Activated T-helper 1 cell treated with anti-CD3 and anti-CD28 coated beads, Interleukin-12 subunit alpha, Interleukin-12 subunit beta, Interleukin-2, Interleukin-4 antibody, amounts not matched to agents 30 ng/mL and 10 ng/mL and 1 ng/mL, durations not matched to agents 14 hours and 24 hours and 36 hours (primary cell): ENCODE measurements at places on chromosomes 3 and 15.
A peak's percentile ranks its signal among the peaks of the same experiment; 100 is the strongest.

DNA sequence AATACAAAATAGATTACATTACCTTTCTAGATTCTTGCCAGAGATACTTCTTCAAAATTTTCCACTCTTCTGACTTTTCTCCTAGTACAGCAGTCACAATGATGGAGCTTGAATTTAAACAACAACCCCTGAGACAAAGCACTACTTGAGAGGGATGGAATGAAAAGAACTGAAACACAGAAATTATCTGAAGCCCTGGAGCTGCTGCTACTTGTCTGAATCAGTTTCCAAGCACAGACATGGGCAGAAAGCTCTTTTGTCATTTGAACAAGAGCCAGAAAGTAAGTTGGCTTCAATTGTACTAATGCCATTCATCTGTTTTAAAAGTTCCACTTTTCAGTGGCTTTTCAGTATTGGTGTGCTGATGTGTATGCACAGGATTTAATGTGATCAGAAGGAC is 718.5 kb upstream of the ARPP21 start:
- H3K27me3 ChIP-seq, result no peaks in the 10 kb centered on the region
- DNase-seq, result no peak
- no peak overlapping the region for H3K27ac ChIP-seq
- no peaks in the 10 kb centered on the region for H3K4me1 ChIP-seq
- H3K36me3 ChIP-seq, result no peaks in the 10 kb centered on the region

- no peak overlapping the region for H3K27ac ChIP-seq
- peaks cover 10% of the 10 kb centered on the region for H3K4me1 ChIP-seq
- no peak for DNase-seq
- H3K36me3 ChIP-seq, result no peaks in the 10 kb centered on the region
- no peak overlapping the region for H3K4me3 ChIP-seq
These were observed 68.6 kb upstream of the ATP13A3 start for GRCh38 chr3:194555175-194556062.

DNA sequence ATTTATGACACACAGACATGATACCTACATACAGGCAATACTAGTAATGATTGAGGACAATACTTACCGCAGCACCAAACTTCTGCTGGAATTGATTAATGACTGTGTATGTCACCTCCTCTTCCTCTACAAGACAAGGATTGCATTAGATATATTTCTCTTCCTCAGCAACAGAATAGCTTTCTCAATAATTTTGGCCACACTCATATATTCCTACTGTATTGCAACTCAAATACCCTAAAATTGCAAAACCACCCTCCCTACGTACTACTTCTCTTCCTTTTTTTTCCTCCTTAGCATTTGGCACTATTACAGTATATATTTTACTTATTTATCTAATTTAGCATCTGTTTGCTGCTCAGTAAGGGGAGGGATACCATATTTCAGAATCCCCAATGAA is 14.8 kb downstream of the EXD1 start:
- H3K27me3 ChIP-seq, result peaks cover 47% of the 10 kb centered on the region

- peaks cover 9% of the 10 kb centered on the region for H3K27me3 ChIP-seq
- no peaks in the 10 kb centered on the region for H3K4me1 ChIP-seq
- no peak overlapping the region for H3K4me3 ChIP-seq
- DNase-seq, result no peak
These were observed 54.0 kb downstream of the DUT start for GRCh38 chr15:48385031-48385830.

- peaks cover 19% of the 10 kb centered on the region for H3K36me3 ChIP-seq
- H3K4me1 ChIP-seq, result peaks cover 47% of the 10 kb centered on the region
- H3K27ac ChIP-seq, result peak overlapping the region; percentile 96
- peak overlapping the region; percentile 94 for H3K4me3 ChIP-seq
These were observed 14.3 kb upstream of the CCNL1 start for GRCh38 chr3:157174290-157174648.

- H3K27me3 ChIP-seq, result peaks cover 33% of the 10 kb centered on the region
- H3K4me3 ChIP-seq, result no peak overlapping the region
- H3K36me3 ChIP-seq, result no peaks in the 10 kb centered on the region
- no peak for DNase-seq
- no peaks in the 10 kb centered on the region for H3K4me1 ChIP-seq
These were observed 188.7 kb upstream of the LINGO1 start for GRCh38 chr15:77821188-77821958.

DNA sequence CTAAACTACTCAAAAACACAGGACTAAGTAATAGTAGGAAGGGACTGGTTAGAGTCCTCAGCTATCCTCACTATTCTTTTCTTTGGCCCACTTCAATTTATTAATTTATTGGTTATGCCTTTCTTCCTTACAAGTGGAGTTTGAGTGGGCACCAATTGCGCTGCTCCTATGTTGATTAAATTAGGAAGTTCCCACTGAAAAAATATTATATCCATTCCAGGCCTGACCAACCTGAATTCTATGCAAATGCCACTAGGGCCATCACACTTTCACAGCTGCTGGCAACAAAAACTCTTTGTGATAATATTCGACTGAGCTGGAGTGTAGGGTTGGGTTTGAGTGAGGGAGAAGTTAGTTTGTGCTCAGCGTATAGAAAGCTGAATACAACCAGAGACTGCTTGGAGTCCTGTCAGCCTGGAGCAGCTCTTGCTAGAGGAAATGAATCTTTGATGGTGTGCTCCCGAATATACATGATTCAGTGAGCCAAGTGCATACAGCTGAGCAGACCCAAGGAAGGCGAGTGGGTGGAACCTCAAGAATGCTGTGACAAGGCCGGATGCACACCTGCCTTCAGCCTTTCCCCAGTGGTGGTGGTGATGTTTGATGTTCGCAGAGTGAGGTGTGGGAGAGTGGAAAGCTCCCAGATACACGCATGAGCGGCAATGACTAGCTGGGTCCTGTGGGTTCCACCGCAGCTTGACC is 1.5 kb downstream of the ARHGEF3 start:
- peaks cover 26% of the 10 kb centered on the region for H3K36me3 ChIP-seq
- peak overlapping the region; percentile 92 for H3K27ac ChIP-seq
- DNase-seq, result peak; percentile 71
- H3K27me3 ChIP-seq, result no peaks in the 10 kb centered on the region
- peak overlapping the region; percentile 95 for H3K4me3 ChIP-seq

DNA sequence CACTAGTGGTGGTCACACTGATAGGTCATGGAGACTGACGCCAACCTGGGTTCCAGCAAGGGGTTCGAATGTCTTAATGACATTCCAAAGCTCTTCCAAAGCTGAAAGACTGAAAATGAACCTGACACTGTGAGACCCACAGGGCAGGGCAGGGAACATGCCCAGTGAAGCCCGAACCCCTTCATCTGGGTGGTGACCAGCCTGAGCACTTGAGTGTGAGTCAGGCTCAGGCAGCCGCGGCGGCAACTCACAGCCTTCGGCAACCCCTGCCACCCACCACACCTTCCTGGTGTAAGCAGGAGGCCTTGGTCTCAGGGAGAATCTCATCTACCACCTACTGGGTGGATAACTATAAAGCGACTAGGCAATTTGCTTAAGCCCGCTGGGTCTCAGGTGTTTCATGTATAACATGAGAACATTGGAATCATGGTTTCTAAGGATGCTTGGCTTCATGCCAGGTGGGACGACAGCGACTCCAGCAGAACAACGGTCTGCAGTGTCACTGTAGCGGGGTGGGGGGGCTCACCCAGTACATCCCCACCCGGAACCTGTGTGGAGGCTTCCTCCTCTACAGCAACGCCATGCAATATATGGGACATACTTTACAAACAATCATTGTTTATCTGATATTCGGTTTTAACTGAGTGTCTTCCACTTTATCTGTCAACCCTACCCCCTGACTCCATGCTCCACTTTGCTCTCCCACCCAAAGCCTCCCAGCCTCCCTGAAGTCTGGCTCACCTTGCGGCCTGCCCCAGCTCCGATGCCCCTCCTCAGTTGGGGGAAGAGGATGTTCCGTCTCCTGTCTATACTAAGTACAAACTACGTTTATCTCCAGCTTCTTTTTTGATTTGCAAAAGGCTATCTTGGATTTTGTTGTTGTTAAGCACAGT is 125.0 kb upstream of the MEF2A start:
- peaks cover 42% of the 10 kb centered on the region for H3K4me1 ChIP-seq
- H3K27me3 ChIP-seq, result peaks cover 15% of the 10 kb centered on the region
- no peak overlapping the region for H3K27ac ChIP-seq

- no peaks in the 10 kb centered on the region for H3K27me3 ChIP-seq
- H3K4me3 ChIP-seq, result no peak overlapping the region
- no peaks in the 10 kb centered on the region for H3K4me1 ChIP-seq
- no peak overlapping the region for H3K27ac ChIP-seq
- H3K36me3 ChIP-seq, result no peaks in the 10 kb centered on the region
- no peak for DNase-seq
These were observed 253.7 kb downstream of the ZBTB20 start for GRCh38 chr3:114893361-114893760.

DNA sequence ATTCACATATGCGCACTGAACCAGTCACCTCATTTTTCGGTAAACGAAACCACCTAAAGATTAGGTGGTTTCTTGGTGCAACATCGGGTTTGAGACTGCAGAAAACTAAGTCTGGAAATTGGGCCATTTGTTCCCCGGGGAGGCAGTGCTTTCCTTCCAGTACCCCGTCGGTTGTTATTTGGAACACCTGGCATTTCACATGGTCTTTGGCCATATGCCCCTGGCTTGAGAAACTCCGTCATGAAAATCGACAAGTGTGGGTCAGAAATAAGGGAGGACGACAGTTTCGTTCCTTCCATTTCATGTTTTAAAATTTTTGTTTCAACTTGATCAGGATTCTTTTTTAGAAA is 544 bp upstream of the GATM start:
- H3K36me3 ChIP-seq, result no peaks in the 10 kb centered on the region
- no peak for DNase-seq
- H3K27me3 ChIP-seq, result peaks cover 71% of the 10 kb centered on the region
- H3K4me3 ChIP-seq, result no peak overlapping the region

GRCh38 chr3:37237252-37237651 is 62.9 kb upstream of the LRRFIP2 start:
- peaks cover 4% of the 10 kb centered on the region for H3K4me1 ChIP-seq
- DNase-seq, result no peak
- H3K36me3 ChIP-seq, result no peaks in the 10 kb centered on the region
- H3K27me3 ChIP-seq, result peaks cover 4% of the 10 kb centered on the region
- no peak overlapping the region for H3K27ac ChIP-seq
- no peak overlapping the region for H3K4me3 ChIP-seq

GRCh38 chr3:182683858-182684257 is 109.4 kb upstream of the ATP11B start:
- H3K4me1 ChIP-seq, result peaks cover 11% of the 10 kb centered on the region
- H3K4me3 ChIP-seq, result peak overlapping the region; percentile 71
- no peaks in the 10 kb centered on the region for H3K36me3 ChIP-seq
- H3K27me3 ChIP-seq, result peaks cover 44% of the 10 kb centered on the region
- H3K27ac ChIP-seq, result no peak overlapping the region

- no peak overlapping the region for H3K27ac ChIP-seq
- DNase-seq, result no peak
- no peaks in the 10 kb centered on the region for H3K4me1 ChIP-seq
- no peaks in the 10 kb centered on the region for H3K36me3 ChIP-seq
These were observed 27.0 kb upstream of the AQP9 start for GRCh38 chr15:58110999-58111717.

- H3K4me1 ChIP-seq, result peaks cover 44% of the 10 kb centered on the region
- DNase-seq, result no peak
- peaks cover 4% of the 10 kb centered on the region for H3K27me3 ChIP-seq
- H3K36me3 ChIP-seq, result peaks cover 2% of the 10 kb centered on the region
These were observed 358.4 kb upstream of the PROK2 start for GRCh38 chr3:72143322-72143721.

DNA sequence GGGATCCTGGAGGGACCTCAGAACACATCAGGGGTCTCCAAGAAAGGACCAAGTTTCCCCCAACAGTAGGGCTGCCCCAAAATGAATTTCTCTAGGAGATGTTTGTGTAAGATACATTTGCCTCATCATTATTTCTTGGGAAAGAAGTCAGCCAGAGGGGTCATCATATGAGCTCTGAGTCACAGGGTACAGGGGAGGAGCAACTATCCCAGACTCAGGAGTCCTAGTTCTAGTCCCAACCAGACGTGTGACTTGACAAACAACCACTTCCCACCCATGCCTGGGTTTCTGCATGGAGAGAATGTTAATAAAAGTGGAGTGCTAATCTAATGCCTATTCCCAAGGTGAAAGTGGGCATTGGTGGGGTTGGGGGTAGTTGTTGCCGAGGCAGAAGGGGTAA is 144.1 kb downstream of the ALDH1A2 start:
- H3K27ac ChIP-seq, result no peak overlapping the region
- H3K4me1 ChIP-seq, result no peaks in the 10 kb centered on the region
- peaks cover 13% of the 10 kb centered on the region for H3K27me3 ChIP-seq
- H3K4me3 ChIP-seq, result no peak overlapping the region
- DNase-seq, result no peak
- H3K36me3 ChIP-seq, result no peaks in the 10 kb centered on the region

DNA sequence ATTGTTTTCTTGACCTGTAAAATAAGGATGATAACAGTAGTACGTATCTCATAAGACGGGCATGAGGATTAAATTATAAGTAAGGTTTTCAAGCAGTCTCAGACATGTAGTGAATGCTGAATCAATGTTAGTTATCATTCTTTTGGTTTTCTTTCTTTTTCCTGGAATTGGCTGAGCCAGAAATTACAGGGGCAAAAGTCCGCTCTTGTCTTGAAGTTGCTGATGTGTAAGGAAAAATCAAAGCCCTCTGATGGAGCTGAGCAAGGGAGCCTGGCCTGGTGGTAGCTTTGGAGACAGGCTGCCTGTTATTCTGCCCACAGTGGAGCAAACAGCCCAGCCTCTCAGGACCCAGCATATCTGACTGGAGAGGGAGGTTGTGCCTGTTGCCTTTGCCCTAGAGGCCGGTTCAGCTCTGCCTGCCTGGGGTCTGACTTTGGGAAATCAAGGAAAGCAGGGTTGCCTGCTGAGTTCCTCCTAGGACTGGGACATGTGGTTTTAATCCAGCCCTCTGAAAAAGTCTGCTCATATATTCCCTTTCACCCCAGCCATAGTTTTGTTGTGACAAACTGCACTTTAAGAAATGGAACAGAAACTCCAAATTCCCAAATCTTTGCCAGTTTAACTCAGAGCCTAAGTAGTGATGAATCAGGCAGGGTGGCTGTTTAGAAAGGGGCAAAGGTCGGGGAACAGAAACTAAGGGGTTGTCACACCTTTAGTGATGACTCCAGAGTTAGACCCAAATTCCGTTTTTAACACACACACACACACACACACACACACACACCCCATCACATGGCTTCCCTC is 40.1 kb downstream of the GASK1A start:
- H3K27me3 ChIP-seq, result peaks cover 2% of the 10 kb centered on the region
- peaks cover 2% of the 10 kb centered on the region for H3K36me3 ChIP-seq
- no peak overlapping the region for H3K27ac ChIP-seq
- H3K4me1 ChIP-seq, result peaks cover 19% of the 10 kb centered on the region

GRCh38 chr3:134567605-134568004 is 81.7 kb downstream of the CEP63 start:
- no peak overlapping the region for H3K4me3 ChIP-seq
- H3K36me3 ChIP-seq, result peaks cover 8% of the 10 kb centered on the region
- no peaks in the 10 kb centered on the region for H3K4me1 ChIP-seq
- DNase-seq, result no peak
- no peak overlapping the region for H3K27ac ChIP-seq

GRCh38 chr3:107361633-107362032 is 15.6 kb upstream of the CCDC54 start:
- H3K27me3 ChIP-seq, result peaks cover 6% of the 10 kb centered on the region
- H3K36me3 ChIP-seq, result no peaks in the 10 kb centered on the region
- no peak overlapping the region for H3K4me3 ChIP-seq
- H3K4me1 ChIP-seq, result no peaks in the 10 kb centered on the region
- H3K27ac ChIP-seq, result no peak overlapping the region
- DNase-seq, result no peak

- DNase-seq, result no peak
- peaks cover 17% of the 10 kb centered on the region for H3K27me3 ChIP-seq
- H3K4me1 ChIP-seq, result peaks cover 16% of the 10 kb centered on the region
- H3K36me3 ChIP-seq, result no peaks in the 10 kb centered on the region
These were observed 79.9 kb downstream of the TLE3 start for GRCh38 chr15:70017801-70018200.

- H3K36me3 ChIP-seq, result no peaks in the 10 kb centered on the region
- DNase-seq, result no peak
- H3K4me3 ChIP-seq, result no peak overlapping the region
These were observed 9.7 kb upstream of the TRANK1 start for GRCh38 chr3:36954452-36955134.
